GM12864 (cell line): ENCODE measurements at places on chromosomes 2 and 18.

DNA sequence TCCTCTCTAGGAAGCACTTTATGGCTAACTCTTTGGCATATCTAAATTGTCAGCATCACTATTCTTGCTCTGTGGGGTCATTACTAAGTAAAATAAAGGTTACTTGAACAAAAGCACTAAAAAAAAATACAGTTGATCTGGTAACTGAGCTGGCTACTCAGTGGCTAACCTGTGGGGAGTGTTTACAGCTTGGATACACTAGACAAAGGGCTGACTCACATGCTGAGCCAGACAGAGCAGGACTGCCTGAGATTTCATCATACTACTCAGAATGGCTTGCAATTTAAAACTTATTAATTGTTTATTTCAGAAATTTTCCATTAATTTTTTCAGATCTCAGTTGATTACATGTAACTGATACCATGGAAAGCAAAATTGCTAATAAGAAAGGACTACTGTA is 1690.4 kb upstream of the SLC39A10 start:
- DNase-seq: no peak

- DNase-seq: no peak
Observed at GRCh38 chr2:122191331-122191730, 435.9 kb downstream of the TSN start.

DNA sequence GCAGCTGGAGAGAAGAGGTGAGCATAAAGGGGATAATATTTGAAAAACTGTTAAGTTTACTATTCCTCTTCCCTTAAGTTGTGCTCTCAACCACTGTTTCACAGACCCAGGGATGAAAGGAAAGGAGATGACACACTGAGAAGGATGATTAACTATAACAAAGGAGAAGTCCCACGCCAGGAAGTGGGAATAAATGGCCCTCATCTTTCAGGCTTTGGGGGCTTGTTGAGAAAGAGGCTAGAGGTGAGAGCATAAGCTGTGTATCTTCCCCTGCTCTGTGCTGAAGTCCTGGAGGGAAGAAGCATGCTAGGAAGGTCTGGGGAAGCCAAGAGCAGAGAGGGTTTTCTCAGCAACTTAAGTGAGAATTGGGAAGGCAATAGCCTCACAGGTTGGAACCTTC is 399.1 kb upstream of the ATP5MC3 start:
- no peak for DNase-seq

- no peak for DNase-seq
Observed at GRCh38 chr18:3935305-3935704, 485.3 kb downstream of the TGIF1 start.

DNA sequence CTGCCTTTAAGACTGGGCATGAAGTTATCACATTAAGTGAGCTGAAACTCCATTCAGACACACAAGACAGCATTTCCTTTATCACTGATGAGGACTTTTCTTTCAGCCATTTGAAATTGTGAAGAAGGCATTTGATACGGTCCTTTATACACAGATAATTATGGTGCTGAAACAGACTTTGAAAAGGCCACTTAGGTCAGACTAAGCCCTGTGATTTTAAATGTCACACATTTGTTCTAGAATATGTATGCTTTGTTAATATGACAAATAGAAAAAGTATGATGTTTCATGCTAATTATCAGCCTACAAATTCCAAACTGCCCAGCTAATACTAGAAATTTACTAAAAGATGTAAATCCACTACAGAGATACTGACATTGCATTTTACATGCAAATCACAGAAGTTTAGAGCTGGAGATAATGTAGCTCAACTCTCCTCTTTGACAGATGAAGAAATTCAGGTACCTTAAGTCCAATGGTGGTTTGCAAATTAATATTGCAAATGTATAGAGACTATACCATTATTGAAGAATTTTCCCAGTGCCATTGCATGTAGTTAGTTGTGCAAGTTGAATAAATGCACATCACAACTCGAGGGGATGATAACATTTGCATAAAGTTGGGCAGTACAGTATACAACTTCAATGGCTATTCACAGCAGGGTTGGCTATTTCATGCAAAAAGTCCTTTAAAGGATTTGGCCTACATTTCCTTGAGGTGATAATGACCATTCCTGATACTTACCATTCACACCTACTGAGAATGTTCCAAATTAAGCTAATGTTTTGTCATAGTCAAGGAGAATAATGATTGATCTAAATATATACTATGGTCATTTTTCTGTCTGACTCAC is 175.2 kb downstream of the UPP2 start:
- no peak for DNase-seq

GRCh38 chr18:45324495-45325113 is 290.7 kb upstream of the SLC14A2 start:
- no peak for DNase-seq

DNA sequence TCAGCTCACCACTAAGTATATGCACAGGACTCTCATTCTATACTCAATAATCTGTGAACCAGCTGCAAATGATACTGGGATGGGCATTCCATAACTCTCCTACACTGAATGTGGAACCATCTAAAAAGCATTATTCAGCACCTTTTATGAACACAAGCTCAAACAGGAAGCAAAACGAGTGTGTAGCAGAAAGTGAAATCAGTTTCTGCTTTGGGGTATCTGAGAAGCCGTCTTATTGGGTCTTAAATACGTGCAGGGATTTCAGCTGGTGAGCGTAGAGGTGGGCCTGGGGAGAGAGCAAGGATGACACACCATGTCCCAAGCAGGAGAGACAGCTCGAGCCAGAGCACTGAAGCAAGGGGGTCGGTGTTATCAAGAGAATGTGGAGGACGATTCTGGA is 120.0 kb upstream of the TTN start:
- DNase-seq: no peak

DNA sequence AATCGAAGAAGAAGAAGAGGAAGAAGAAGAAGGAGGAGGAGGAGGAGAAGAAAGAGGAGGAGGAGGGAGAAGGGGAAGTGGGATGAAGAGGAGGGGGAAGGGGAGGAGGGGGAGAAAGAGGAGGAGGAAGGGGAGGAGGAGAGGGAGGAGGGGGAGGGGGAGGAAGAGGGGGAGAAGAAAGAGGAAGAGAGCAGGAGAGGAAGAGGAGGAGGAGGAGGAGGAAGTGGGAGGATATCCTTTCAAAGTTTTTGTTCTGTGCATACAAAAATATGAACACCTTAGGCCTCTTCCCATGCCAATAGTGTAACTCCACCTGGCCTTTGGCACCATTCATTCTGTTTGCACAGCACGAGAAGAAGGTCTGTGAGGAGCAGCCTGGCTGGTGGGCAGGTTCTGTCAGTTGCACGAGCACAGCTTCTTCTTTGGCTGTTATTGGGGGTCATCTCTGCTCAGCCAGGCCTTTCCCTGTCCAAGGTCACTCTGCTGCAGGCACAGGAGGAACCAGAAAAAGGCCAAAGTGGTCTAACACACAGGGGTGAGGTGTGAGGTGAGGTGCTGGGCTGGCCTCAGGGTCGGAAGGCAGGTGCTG is 25.8 kb upstream of the PLB1 start:
- DNase-seq: no peak

- no peak for DNase-seq
Observed at GRCh38 chr2:78682781-78683180, 342.7 kb upstream of the REG3G start.

- no peak for DNase-seq
Observed at GRCh38 chr2:226057365-226057764, 657.9 kb downstream of the NYAP2 start.

DNA sequence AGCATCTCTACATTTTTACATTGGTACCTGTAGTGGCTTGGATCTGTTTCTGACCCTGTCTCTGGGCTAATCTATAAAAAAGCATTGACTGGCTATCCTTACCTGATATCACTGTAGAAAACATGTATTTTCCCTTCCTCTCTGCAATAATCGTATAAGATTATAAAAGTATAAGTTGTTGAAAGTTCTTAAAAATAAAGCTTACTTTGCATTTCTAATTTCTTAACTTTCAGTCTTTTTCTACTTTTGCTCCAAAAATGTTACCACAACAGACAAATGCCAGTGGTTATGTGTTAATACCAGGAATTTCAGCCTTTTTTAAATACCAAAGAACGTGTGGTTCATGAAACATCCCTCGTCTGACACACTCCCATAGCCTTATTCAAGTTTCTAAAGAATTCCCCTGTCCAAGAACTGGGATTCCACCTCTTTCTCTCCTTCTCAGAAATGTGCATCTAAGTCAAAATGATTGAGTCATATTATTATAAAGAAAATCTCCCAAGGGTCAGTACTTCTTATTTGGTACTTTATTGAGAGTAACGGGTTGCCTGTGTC is 28.5 kb upstream of the ACKR3 start:
- no peak for DNase-seq

DNA sequence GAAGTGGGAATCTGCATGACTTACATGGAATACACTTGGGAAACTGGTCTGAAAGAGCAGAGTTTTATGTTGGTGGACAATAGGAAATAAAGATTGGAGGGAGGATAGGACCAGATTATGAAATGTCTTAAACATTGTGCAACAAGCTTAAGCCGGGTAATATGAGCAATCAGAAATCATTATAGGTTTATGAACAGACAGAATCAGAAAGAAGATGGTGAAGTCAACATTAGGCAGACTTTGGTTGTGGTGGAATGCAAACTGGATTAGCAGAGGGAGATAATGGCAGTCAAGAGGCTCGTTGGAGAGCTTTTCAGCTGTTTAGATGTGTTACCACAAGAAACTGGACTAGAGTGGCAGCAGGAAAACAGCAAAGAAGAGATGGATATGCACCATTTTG is 43.5 kb downstream of the CRIM1 start:
- DNase-seq: no peak

DNA sequence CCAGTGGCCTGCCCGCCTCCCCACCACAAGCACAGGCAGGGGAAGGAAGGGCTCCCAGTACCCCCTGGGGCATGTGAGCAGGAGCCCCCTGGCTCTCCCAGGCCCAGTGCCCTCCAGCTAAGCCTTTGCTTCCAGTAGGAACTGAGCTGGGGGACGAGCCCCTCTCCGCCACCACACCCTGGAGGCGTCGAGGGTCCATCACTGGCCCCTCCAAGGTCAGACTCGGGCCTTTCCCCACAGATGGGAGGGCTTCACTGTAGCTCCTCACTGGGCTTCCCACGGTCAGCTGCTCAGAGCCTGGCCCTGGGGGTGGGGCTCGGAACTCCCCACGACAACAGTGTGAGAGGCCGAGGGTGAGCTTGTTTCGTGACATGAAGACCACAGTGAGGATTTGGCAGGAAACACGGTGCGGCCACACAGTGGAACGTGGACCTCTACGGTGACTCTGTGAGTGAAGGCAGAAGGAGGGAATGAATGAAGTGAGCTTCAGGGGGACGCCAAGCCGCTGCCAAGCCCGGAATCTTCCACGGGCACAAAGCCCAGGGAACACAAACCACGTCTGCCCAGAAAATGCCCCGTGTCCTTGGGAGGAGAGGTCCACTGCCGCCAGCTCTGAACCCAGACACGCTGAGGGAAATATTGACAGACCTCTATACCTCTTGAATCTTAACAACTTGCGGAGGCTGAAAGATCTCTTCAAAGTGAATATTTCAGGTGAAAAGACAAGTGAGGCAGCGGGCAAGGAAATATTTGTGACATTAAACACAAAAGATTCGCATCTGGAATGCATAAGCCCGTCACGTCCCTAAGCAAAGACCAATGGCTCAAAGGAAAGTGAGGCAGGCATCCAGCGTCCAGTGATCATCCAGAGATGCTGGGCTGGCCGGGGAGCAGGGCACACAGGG is 144.8 kb upstream of the GPC1 start:
- no peak for DNase-seq

DNA sequence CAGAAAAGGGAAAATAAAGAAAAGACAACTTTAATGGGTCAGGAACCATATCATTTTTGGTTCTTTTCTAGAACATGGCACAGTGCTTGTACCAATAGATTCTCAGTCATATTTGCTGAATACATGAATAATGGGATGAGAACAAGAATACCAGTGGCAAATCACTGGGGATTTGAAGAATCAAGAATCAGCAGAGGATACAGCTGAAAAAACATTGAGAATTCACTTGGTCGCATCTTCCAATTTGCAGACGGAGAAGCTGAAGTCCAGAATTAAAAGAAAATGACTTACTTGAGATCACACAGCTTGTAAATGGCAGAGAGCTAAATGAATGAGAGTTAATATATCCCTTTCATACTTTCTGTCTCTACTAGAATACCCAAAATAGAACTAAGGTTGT is 362.2 kb downstream of the RAD51AP2 start:
- no peak for DNase-seq

- DNase-seq: no peak
Observed at GRCh38 chr2:144362401-144362800, 157.5 kb downstream of the ZEB2 start.

GRCh38 chr2:120624061-120624737 is 111.5 kb upstream of the GLI2 start:
- no peak for DNase-seq

- no peak for DNase-seq
Observed at GRCh38 chr2:100416397-100416934, 1.0 kb downstream of the CHST10 start.

- no peak for DNase-seq
Observed at GRCh38 chr2:128420776-128421175, 102.1 kb upstream of the HS6ST1 start.

GRCh38 chr2:64862623-64863022 is 126.6 kb upstream of the SLC1A4 start:
- DNase-seq: no peak

DNA sequence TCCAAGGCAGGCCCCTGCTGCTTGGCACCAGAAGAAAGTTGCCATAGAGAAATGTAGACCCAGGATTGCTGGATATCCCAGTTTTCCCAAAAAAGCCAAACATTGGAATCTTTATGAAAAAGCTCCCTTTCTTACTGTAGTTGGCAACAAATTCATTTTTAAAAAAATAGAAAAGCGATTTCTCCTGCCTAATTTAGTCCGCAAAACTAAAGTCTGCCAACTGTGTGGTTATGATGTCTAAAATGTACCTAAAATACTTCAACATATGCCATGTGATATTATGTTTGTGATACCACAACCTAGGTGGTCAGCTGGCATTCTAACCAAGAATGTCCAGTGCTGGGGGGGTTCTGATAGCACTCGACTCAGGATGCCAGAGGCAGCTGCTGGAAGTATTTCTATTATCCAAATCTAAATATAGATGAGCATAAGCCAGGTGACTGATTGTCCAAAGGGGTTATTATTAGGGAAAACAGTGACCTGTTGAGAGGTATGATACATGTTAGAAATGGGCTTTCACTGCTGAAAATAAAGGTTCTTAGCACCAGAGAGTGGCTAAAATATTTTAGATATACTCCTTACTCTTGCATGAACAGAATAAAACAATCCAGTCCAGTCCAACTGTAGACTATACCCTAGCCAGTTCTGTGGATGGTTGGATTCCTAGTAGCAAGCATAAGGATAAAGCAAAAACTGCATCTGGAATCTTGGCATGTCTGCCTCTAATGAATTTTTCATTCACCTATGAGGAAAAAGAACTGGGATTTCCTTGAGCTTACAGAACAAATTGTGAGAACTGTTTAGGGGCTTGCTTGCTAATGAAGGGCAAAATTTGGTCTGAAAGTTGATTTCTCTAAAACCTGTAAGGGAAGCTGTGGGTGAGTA is 101.7 kb downstream of the STK39 start:
- DNase-seq: no peak

- DNase-seq: no peak
Observed at GRCh38 chr2:212683346-212684097, 144.9 kb upstream of the ERBB4 start.
